ENCODE measurements at places on chromosomes 6 and 20. TPM values are rescaled to one million over a fixed set of nuclear protein-coding genes. Genes with fewer than 3 reads are reported as not detected.

DEFB115 gene
- not detected for total RNA-seq

METTL24 gene
- total RNA-seq, result 2.7 TPM

RAD21L1 gene
- not detected for total RNA-seq

BCAS1 gene
- 117 TPM for total RNA-seq

PRPH2 gene
- 2.4 TPM for total RNA-seq

RIPOR2 gene
- total RNA-seq, result 17.0 TPM

PROCR gene
- 24.0 TPM for total RNA-seq

OPN5 gene
- total RNA-seq, result not detected

COL11A2 gene
- 5.6 TPM for total RNA-seq

GRCh38 chr6:44262467-44263353 is 2.6 kb downstream of the NFKBIE start:
- DNase-seq, result no peak

GRCh38 chr6:92701425-92702096 is 717.8 kb downstream of the EPHA7 start:
- peak; percentile 21 for DNase-seq

DNA sequence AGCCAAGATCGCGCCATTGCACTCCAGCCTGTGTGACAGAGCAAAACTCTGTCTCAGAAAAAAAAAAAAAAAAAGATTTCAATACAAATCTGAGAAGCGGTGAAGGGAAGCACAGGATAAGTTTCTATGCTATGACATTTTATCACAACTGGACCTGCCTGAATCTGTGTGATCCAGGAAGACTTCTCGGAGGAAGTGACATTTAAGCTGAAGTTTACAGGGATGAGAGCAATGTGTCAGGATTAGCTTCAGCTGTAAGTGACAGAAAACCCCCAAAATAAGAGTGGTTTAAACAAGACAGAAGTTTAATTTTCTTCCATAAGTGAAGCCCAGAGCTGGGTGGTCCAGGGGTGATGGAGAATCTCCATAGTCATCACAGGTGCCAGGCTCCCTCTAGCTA is 33.4 kb upstream of the MRPS18A start:
- DNase-seq, result peak; percentile 9

- no peak for DNase-seq
Measured at GRCh38 chr20:19598117-19598850, 159.8 kb upstream of the RIN2 start.

DNA sequence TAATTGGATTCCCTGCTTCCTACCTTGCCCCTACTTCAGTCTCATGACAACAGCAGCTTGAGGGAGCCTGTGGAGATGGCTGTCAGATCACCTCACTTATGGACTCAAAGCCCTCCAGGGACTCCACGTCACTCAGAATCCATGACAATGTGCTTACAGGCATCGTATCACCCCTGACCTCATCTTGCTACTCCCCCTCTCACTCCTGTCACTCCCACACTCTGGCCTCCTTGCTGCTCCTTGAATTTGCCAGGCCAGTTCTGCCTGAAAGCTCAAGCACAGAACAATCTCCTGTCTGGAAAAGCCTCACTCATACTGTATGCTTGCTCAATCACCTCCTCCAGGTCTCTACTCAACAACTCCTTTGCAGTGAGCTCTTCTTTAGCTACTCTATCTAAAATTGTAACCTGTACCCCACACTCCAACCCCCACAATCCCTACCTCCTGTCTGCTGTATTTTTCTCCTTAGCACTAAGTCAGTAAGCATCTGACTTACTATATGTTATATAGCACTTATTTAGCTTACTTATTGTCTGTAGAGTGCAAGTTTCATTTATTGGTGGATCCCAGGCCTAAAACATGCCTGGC is 10.7 kb upstream of the GSTA4 start:
- DNase-seq, result no peak

- no peak for DNase-seq
Measured at GRCh38 chr6:14889188-14889587, 356.7 kb upstream of the JARID2 start.

GRCh38 chr6:116030770-116031169 is 29.9 kb downstream of the FRK start:
- DNase-seq, result no peak

DNA sequence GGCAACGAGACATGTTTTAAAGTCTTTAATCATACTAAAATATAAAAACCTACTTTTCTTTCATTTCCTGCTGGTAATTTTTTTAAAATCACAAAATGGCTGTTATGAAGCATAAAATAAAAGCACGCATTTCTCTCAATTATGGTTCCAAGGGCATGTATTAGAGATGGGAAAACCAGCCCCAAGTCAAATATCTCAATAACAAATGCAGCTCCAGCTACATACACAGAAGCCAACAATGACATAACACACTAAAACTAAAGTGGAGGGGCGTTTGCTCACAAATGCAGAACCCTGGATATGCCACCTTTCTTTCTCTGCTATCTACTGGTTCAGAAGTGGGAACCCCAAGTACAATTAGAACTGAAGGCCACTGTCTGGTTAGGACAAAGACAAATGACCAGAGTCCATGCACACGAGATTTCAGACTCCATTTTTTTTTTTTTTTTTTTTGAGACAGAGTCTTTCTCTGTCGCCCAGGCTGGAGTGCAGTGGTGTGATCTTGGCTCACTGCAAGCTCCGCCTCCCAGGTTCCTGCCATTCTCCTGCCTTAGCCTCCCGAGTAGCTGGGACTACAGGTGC is 27.8 kb downstream of the EZR start:
- no peak for DNase-seq

DNA sequence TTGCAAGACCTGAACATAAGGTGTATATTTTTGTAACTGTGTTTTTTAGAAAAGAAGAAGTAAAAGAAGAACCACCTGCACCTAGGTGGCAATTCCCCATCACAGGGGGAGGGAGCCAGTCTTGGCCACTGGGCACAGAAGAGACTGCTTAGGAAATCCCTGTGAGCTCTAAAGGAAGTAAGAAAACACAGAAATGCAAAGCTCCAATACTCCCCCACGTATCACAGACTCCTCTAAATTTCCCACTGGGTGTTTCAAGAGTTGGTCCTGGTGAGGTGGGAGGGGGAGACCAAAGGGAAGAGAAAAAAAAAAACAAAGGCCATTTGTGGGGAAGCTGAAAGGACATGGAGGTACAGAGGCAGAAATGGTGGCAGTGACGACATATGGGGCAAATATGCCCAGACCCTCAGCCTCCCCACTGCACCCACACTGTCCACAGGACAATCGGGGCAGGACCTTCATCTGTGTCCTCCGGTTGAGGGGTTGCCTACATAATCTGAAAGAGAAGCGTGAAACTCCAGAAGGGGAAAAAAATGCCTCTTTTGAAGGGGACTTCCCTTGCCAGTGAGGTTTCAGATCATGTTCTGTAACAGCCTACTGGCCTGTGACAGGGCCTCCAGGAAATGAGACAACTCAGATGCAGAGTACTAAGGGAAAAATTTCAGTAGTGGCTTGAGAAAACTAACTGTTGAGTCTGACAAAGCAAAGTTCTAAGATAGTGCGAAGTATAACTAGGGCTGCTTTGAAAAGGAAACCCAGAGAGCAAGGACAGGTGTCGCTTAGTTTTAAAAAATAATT is 226.2 kb upstream of the MARCKS start:
- no peak for DNase-seq

DNA sequence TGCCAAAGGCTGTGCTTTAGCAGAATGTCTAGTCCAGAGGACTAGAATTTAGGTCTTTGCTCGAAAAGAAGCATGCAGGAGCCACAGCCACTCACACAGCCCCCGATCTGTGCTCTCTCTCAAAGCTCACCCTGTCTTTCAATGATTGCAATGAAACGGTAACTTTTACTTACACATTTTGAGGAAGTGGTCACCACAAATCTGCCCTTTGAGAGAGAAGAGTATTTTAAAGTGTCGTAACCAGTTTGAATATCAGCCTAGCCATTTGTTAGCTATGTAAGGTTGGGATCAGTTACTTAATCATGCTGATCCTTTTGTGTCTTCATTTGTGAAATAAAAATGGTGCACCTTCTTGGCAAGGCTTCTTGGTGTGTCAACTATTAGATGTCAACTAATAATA is 209.0 kb downstream of the TFAP2A start:
- no peak for DNase-seq

DNA sequence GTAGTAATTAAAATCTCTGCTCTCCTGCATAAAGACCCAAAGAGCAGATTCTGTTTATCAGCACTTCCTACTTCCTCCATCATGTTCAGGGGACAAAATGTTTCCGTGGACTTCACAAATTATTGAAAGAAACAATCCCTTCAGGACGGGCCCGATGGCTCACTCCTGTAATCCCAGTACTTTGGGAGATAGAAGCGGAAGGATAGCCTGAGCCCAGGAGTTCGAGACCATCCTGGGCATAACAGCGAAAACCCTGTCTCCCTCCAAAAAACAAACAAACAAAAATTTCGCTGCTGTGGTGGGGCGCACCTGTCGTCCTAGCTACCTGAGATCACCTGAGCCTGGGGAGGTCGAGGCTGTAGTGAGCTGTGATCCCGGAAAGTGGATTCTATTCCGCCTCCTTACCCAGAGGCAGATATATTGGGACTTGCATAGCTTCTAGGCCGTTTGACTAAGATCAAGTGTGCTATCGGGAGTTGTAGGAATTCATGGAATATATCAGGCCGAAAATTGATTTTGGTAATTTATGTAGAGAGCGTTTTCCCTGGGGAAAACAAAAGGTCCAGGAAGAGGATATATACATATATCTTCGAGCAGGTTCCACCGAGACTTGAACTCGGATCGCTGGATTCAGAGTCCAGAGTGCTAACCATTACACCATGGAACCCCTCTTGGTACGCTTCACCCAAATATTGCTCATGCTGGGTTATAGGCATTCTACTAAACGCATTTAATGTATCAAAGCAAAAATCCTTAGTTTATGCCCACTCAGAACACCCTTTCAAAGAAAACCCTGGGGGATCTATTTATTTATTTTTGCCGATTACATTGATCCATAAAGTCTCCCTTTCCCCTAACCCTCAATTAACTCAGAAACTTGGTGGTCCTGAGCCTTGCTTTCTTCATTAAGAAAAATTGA is 74.5 kb upstream of the ZNF184 start:
- no peak for DNase-seq

GRCh38 chr6:39225543-39225942 is 3.7 kb downstream of the KCNK5 start:
- DNase-seq, result no peak

DNA sequence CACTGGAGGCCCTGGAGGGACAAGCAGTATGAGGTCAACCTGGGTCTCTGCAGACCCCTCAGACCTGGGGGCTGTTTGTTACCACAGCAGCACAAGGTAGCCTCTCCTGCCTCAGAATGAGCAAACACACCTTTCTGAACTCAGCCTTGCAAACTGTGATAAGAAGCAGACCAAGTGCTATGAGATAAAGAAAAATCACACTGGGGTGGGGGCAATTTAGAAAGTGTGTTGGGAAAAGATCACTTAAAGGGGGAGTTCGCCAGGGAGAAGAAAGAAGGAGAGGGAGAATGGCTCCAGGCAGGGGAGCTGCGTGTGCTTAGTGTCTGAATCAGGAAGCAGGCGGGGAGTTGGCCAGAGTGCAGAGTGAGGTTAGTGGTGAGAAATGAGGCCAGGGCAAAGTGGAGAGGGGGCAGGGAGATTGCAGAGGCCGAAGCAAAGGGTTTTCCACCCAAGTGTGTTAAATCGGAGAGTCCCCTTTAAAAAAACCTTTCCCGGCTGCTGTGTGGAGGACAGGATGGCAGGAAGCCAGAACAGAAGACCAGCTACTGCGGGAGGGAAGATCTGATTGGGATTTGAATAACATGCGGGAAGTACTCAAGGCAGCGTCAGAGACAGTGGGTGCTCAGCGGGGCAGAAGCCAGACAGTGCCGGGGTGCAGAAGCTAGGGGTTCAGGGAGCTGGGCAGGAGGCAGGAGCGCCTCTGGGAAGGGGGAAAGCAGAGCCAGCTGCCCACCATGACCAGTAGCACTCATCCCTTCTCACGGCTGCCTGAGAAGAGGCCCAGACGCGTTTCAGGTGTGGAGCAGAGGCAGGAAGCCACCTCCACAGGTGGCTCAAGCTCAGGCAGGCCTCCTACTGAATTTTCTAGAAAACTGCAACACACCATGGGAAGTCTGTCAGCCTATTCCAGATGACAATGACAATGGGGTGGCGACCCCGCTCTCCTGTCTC is 9.0 kb downstream of the ADA start:
- DNase-seq, result no peak

DNA sequence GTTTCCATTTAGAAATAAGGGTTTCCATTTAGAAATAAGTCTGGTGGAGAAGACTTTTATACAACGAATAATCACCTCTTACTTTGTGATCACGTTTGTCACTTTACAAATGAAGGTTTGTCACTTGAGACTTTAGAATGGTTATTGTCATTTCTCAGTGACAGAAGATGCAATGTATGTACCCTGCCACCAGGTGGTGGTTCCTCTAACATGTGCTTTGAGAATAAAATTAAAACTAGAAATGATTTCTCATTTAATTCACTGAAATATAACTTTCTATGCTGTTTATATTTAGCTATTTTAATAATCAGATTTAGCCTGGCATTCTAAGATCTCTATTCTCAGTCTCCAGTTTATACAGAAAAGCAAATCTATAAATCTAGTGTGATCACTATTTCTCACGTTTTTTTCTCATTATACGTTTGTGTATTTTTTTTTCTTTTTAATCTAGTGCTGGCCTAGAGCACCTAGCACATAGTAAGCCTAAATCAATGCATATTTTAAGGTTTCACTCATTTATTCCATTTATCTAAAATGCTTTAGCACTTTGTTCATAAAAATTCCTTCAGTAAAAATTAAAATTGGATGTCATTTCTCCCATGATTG is 57.4 kb upstream of the TFAP2D start:
- DNase-seq, result no peak

DNA sequence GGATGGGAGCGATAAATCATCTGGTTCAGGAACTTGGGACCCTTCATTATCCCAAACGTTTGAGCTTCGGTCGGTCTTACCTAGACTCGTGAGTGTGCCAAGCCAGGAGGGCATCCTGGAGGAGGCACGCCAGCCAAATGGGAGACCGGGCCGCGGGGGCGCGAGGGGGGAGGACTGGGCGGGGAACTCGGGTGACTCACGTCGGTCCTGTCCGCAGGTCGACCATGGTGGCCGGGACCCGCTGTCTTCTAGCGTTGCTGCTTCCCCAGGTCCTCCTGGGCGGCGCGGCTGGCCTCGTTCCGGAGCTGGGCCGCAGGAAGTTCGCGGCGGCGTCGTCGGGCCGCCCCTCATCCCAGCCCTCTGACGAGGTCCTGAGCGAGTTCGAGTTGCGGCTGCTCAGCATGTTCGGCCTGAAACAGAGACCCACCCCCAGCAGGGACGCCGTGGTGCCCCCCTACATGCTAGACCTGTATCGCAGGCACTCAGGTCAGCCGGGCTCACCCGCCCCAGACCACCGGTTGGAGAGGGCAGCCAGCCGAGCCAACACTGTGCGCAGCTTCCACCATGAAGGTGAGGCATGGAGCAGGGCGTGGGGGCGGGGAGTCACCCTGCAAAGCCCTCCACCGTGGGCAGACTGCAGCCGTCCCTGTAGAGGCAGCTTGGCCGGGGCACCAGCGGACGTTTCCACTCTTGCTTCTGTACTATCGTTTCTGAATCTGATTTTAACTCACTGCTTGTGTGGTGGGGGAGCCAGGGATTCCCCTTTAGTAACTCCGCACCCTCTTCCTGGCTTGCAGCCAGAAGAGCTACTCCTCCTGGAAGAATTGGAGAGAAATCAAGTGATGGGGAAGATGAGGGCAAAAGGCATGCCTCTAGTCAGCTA is 2.7 kb downstream of the BMP2 start:
- peak; percentile 69 for DNase-seq
